ENCODE measurements at places on chromosomes 2 and 18.

DNA sequence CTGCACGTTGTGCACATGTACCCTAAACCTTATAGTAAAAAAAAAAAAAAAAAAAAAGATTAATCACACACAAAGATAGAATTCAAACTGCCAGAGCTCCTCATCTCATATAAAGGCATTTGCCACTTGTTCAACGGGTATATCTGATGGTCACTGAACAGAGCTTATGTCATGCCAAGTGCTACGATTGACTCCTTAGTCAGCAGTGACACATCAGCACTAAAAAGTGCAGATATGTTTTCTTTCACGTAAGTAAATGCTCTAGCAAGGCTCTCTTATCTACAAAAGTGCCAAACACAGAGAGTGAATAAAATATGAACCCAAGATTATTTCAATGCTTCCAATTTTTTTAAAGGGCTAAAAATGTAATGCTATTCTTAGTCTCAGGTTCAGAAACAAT lies 1.1 kb downstream of the LMAN1 start:
- no peak for DNase-seq

- DNase-seq = no peak
Measured at GRCh38 chr2:8602809-8603208, 79.0 kb upstream of the ID2 start.

- no peak for DNase-seq
Measured at GRCh38 chr18:64271246-64271645, 122.4 kb upstream of the LINC00305 start.

- no peak for DNase-seq
Measured at GRCh38 chr2:43192744-43193651, 33.4 kb downstream of the ZFP36L2 start.

GRCh38 chr2:88754585-88755320 lies 63.3 kb downstream of the RPIA start:
- no peak for DNase-seq

DNA sequence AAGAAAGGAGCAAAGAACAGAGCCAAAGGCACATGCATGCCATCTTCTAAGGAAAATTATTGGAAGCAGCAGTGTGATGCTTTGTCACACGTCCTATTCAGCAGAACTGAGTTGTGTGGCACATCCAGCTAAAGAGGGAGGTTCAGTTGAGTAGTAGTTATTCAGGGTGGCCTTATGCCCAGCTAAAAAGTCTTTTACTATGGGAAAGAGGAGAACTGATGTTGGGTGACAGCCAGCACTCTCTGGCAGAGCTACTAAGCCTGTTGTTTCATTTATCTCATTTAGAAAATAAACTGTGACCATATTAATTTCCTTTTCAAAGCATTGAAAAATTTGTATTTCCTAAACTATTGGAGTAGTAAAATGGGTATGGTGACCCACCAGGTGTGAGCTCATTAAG lies 18.5 kb downstream of the ITGA6 start:
- no peak for DNase-seq

DNA sequence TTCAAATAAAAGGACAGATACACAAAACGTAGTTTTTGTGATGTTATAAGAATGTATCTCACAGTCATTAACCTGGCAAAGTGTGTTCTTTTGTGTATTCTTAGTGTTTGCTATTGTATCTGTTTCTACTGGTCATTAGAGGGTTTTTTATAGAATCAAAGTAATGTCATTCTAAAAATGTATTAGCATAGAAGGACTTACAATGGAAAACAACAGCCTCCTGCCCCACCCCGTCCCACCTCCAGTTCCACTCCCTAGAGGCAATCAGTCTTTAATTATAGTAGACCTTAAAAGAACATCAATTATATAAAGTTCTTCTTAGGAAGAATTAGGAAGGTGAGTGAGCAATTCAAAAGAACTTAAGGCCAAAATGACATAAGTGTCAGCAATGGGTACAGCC lies 13.8 kb downstream of the DNAJC27 start:
- no peak for DNase-seq

DNA sequence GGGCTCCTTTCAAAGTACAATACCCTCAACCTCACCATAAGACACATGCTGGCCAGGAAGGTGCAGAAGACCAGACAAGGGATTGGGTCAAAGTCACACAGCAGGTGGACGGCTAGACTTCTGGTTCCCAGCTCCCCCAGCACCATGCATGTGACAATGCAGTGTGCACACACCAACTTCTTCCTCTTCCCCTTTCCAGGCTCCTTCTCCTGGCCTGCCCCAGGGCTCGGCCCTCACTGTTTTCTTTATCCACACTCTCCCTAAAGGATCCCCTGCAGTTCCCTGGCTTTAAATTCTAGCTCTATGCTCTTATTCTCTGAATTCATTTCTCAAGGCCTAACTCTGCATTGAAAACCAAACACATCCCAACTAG lies 82.3 kb downstream of the LOXHD1 start:
- no peak for DNase-seq

DNA sequence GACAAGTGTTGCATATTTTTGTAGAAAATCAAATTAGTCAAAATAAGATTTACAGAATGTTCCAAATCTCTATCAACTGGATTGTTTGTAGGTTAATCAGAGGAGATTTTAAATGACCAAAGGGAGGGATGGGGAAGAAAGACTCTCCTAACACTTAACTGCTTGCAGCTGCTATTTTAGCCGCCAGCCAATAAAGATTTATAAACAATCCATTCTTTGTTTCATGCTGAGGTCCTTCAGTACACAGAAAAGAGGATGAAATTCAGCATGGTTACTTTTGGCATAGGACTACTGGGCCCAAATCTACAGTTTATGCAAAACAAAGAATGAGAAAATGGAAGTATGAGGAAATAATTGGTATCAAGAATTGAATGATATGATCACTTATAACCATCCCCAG lies 86.4 kb upstream of the FN1 start:
- DNase-seq = no peak

DNA sequence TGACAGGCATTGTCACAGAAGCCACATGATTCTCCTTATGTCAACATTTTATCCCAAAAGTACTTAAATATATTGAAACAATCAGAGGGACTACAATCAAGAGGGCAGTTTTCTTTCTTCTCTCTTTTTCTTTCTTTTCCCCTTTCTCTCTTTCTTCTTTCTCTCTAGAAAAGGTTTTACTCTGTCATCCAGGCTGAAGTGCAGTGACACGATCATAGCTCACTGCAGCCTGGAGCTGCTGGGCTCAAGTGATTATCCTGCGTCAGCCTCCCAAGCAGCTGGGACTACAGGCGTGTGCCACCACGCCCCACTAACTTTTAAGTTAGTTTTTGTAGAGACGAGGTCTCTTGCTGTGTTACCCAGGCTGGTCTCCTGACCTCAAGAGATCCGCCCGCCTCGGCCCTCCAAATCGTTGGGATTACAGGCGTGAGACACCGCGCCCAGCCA lies 1.0 kb upstream of the PRKD3 start:
- DNase-seq = no peak

DNA sequence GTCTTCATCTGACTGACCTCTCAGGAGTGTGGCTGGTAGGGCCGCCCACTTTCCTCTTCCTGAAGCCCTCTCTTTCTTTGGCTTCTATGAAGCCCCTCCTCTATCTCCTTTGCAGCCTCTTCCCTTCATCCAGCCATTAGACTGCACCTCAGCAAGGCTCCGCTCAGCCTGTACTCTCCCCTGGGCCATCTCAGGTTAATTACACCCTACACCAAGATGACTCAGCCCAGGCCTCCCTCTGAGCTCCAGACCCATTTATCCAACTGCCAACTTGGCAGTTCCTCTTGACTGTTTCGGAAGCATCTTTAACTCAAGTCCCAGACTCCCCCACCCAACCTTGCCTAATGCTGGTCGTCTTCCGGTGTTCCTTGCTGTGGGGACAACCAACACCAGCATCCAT lies 5.8 kb upstream of the WNT6 start:
- DNase-seq = no peak

DNA sequence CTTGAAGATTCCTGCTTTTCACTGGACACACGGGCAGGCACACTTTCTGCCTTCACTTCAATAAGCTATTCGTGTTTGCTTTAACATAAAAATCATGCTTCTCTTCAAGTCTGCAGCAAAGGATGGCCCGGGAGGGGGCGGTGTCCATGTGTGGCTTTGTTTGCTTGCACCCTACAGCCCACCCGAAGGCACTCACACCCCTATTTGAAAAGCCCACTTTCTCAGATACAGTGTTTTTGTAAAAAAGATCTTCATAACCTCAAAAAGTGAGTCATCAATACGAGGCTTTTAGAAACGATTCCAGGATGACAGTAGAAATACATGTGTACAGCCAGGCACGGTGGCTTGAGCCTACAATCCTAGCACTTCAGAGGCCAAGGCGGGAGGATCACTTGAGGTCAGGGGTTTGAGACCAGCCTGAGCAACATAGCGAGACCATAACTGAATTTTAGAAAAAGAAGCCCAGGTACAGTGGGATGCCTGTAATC lies 36.5 kb upstream of the HPCAL1 start:
- DNase-seq = no peak

DNA sequence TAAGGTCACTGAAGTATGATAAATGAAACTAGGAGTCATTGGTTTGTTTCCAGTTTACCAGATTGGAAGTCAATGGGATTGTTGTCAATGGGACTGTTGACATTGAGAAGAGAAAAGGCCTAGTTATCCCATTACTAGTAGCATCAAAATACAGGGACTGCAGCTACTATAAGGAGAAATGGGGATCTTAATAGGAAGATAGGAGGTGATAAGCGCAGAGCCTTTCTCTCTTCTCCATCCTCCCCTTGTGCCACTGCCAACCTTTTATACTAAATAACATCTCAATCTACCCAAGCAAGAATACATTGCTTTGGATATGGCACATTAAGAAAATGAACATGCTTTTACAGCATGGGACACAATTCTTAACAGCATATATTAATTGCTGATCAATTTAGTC lies 10.5 kb upstream of the BBS5 start:
- DNase-seq = no peak

DNA sequence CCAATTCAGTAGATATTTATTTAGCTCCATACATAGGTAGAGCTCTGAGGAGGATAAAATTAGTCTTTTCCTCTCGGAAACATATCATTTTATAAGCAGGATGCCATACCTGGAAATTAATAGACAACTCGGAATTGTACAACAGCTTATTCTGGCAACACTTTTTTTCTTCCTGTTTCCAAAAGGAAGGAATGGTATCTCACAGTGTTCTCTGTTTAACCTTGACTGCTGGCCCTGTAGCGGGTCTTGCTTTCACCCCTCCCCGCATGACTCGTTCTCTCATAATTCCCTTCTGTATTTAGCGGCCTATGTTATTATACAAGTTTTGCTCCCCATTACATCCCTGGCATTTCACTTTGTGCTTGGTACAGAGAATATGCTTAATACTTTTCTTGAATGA lies 2.5 kb upstream of the KYNU start:
- no peak for DNase-seq

- DNase-seq = no peak
Measured at GRCh38 chr2:20994130-20994529, 49.7 kb downstream of the APOB start.

DNA sequence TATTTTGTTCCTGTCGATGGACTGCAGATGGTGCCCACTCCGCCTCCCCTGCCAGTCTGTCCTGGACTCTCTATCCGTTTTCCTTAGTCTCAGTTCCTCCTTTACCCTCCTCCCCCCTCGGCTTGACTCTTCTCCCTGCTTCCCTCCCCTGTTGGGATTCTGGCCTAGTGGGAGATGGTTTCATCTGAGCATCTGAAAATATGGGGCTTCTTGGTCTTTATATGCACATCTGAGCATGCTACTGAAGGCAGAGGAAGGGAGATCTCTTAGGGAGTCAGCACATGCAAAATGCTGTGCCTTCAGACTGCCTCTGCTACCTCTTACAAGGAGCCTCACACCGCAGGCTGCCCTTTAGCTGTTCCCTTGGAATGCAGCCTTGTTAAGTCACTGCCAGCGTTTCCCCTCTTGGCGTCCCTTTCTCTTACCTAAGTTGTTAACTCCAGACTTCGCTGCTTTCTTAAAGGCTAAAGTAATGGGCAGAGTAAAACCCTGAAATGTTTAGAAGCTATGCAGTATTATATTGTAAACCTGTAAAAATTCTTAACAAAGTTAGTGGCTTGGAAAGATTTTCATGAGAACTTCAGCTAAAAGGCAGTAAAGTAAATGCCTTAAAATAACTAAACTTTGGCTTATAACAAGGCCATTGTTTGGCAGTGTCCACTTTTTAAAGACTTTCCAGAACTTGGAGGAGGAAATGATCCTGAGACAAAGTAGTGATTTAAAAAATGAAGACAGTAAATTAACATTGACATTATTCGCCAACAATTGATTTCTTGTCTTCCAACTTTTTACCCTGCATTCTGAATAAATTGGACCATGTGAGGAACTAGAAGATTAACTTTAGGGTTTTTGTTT lies 49.8 kb downstream of the LDLRAD4 start:
- DNase-seq = no peak

DNA sequence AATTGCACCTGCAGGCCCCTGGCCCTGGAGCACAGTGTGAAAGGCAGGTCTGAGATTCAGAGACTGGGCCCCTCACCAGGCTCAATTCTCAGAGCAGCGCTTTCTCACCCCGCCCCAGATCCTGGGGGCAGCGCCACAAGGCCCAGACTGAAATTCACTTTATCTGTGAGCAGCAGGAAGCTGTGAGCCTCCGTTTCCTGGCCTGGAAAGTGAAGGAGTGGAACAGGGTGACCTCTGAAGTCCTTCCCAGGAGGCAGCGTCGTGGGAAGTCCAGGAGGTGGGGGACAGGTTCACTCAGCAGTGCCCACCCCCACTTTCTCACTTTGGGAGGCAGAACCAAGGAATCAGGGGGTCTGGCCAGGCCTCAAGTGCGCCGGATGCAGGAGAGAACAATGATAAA lies 235.4 kb downstream of the NDUFA10 start:
- DNase-seq = no peak

GRCh38 chr2:236171680-236172254 lies 3.6 kb upstream of the GBX2 start:
- no peak for DNase-seq

DNA sequence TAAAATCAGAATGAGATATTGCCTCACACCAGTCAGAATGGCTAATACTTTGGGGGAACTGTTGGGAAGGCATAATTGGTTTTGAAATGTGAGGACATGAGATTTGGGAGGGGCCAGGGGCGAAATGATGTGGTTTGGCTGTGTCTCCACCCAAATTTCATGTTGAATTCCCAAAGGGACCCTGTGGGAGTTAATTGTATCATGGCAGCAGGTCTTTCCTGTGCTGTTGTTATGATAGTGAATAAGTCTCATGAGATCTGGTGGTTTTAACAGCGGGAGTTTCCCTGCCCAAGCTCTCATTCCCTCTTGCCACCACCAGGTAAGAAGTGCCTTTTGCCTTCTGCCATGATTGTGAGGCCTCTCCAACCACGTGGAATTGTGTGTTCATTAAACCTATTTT lies 59.6 kb downstream of the CSRNP3 start:
- no peak for DNase-seq

GRCh38 chr2:154568413-154568812 lies 130.1 kb upstream of the KCNJ3 start:
- no peak for DNase-seq

DNA sequence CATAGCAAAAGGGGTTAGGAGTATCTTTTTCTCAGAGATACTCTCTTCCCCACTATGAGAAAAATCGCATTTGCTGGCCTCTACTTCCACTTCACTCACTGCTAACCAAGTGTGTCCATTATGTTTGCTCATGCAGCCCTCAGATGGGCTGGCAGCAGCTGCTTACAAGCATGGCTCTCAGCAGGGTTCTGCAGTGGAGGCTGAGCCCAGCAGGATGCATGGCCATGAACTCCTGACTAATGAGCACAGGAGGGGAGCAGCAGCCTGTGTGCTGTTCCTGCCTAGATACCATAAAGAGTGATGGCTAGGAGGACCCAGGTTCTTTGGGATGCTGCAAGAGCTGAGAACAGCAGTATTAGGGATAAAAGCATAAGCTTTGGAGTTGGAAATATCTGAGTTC lies 316.9 kb upstream of the THSD7B start:
- no peak for DNase-seq

Measured in T-cell (primary cell).